ENCODE measurements at places on chromosomes 6 and 20.

GRCh38 chr20:34322267-34323105 lies 19.3 kb upstream of the AHCY start:
- DNase-seq, result no peak

- no peak for DNase-seq
Observed at GRCh38 chr6:42440027-42440426, 11.7 kb downstream of the TRERF1 start.

- no peak for DNase-seq
Observed at GRCh38 chr6:130046671-130047070, 28.3 kb downstream of the L3MBTL3 start.

GRCh38 chr6:17418281-17419188 lies 25.1 kb downstream of the CAP2 start:
- no peak for DNase-seq

- DNase-seq, result no peak
Observed at GRCh38 chr6:136052031-136052430, 198.1 kb downstream of the MTFR2 start.

DNA sequence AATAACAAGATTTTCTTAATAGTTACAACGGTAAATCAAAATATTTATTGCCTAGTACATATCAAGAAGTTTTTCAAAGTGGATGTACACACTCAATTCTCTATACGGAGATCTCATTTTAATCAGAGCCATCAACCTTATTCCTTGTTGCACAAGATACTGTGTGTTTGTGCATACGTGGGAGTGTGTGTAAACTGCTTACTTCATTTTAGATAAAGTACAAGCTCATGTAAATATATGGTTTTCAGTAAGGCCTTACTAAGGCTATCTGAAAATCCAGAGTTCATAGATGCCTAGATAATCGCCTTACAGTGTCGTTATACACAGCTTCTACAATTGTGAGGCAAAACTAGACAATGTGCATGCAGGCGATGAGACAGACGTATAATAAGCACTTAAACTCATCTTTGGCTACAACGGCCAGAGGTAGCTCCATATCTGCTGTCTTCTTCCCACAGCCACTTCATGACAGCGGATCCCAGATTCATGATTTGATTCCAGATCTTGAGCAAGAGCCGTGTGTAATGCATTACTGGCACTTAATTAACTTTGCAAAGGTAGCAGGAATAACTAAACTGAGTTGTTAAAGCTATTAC lies 2.5 kb downstream of the PERP start:
- DNase-seq, result peak; percentile 53

Data from NCI-H146 (cell line).